ENCODE measurements at places on chromosomes 7 and 10.

GRCh38 chr10:17836942-17837341, 27.8 kb downstream of the MRC1 start:
- DNase-seq, result no peak

DNA sequence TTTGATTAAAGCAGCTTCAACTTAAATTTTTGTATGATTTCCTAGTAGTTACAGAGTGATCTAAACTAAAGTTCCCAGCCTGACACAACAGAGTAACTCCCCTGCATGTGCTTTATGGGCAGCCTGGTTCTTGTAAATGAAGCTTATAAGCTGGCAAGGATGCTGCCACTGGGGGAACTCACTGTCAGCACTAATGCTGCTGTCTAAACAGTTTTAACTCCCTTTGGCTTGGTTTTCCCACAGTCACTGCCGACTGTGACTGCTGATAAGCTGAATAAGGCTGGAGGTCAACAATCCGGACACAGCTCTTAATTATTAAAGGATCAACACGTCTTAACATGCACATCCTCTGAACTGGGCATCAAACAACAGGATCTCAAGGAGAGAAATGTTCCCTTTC, 130.1 kb downstream of the OTUD1 start:
- no peak for DNase-seq

- DNase-seq, result no peak
These were observed 52.1 kb downstream of the SUFU start for GRCh38 chr10:102555781-102556328.

DNA sequence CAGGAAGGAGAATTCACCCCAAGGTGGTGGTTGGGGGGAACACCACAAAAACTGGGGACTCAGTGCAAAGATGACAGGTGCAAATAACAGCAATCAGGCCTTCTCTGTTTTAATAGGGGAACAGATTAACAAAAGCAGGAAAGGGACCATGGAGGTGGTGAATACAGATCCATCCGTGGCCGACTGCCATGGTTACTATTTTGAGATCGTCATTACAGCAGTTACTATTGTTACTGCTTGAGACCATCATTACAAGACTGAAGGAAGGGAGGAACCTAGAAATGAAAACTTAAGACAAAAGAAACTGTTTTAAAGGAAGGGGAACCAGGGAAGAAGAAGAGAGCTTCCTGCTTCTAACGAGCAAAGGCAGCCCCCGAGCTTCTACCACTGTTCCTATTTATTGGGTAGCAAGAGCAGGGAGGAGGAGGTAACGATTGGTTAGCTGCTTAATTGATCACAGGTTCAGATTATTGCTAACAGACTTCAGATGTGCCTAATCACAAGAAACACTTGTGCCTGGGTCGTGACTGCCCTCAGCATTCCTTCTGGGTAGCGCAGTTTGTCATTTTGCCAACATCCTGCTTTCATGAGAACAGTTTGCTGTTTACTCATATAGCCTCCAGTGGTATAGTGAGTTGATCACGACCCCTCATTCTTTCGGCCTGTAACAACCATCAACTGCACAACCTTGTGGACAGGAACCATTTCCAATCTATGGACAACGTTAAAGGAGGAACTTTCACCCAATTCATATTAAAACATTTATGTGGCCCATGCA, 216.3 kb downstream of the CHCHD3 start:
- peak; percentile 8 for DNase-seq

GRCh38 chr7:129574487-129574886, 37.0 kb upstream of the NRF1 start:
- no peak for DNase-seq

- no peak for DNase-seq
These were observed 74.3 kb downstream of the CFAP46 start for GRCh38 chr10:132867801-132868644.

GRCh38 chr7:137696988-137697387, 149.8 kb downstream of the DGKI start:
- no peak for DNase-seq

- no peak for DNase-seq
These were observed 211.5 kb downstream of the DGKB start for GRCh38 chr7:14691034-14691433.

DNA sequence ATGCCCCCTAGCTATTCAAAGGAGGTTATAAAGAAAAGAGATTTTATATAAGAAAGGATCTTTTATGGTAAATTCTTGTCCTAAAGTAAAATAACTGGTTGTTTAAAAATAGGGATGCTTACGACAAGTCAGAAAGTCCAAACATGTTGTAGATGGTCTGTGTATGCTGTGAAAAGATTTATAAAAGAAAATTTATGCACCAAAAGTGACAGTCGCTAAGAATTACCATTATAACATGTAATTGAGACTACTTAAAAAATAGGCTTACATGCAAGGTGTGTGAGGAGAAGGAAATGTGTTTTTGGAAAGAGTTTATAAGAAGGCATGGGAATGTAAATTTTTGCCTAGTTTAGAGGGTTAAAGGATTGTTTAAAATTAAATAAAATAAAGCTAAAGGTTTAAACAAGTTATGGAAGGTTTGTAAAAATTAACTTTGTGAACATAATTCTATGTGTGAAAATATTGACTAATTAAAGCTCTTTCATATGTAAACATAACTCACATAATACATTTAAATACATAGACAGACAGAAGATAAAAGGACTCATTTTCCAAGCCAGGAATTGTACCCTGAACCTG, 118.5 kb downstream of the LYZL1 start:
- DNase-seq, result no peak

GRCh38 chr7:3739983-3740382, 438.9 kb downstream of the SDK1 start:
- DNase-seq, result no peak

DNA sequence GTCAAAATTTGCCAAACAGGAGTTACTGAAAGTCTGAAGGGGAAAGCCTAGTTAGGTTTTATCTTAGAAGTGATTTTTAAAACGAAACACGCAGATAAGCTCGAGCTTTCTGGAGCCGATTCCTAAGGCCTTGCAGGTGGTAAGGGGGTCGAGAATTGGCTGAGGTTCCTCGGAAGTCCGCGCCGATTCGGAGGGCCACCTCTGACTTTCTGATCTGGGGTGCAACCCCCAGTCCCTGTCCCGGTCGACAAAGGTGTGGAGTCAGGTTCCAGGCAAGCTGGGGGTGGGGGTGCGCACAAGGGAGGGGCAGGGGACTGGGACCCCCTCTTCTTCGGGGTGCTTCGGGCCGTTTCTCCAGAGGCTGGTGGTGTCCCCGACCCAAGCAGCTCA, 701 bp upstream of the CUL1 start:
- DNase-seq, result no peak

DNA sequence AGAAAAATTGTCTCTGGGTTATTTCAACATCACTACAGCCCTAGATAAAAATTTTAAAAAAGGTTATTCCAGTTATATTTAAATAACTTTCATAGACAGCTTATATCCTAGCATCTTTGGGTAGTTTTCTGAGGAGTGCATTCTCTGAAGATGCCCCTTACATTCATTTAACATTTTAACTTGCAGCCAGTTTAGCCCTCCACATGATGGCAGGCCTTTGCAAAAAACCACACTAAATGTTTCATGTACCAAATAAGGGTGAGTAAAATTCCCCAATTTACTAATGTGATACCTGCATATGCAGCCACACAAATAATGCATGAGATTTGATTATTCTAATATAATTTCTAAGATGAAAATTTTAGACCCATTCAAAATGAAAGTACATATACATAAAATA, 108.4 kb upstream of the ZWINT start:
- DNase-seq, result no peak

DNA sequence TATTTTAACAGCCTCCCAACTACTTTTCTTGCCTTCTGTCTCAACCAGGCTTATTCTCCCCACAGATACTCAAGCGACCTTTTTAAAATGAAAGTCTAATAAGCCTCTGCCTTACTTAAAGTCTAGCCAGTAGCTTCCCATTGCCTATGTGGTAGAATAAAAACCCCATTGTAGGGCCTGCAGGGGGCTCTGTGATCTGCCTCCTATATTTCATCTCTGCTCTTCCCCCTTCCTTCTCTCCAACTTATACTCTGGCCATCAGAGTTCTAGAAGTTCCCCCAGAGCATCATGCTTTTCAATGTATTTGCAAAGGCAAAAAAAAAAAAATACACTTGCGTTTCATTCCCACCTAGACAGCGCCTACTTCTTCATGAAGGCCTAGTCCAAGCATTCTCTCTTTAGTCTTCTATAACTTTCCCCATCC, 167.7 kb upstream of the ADO start:
- no peak for DNase-seq

DNA sequence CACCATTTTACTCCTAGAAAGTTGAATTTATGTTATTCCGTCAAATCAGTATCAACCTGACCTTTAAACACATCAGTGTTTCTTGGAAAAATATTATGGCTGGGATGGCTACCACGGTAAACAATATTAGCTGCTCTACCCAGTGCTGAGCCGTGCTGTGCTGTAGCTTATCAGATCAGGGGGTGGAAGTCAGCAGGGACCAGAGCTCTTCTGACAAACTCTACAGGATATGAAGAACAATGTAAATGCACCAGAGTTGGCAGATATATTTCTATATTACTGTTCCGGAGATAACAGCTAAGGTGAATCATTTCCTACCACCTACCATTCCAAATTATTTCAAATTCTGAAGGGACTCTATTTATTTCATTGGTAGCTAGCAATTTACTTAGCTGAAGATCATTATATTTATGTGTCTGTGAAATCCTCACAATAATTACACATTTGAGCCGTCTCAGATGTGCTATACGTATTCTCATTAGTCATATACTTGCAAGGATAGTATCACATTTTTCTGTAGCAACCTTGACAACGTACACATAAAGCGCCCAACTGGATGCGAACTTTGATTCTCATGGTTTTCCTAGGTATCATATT, 76.5 kb downstream of the TEX36 start:
- DNase-seq, result no peak

GRCh38 chr10:30052062-30052461, 7.3 kb downstream of the JCAD start:
- DNase-seq, result no peak

GRCh38 chr7:124633740-124634139, 131.9 kb downstream of the GPR37 start:
- no peak for DNase-seq

DNA sequence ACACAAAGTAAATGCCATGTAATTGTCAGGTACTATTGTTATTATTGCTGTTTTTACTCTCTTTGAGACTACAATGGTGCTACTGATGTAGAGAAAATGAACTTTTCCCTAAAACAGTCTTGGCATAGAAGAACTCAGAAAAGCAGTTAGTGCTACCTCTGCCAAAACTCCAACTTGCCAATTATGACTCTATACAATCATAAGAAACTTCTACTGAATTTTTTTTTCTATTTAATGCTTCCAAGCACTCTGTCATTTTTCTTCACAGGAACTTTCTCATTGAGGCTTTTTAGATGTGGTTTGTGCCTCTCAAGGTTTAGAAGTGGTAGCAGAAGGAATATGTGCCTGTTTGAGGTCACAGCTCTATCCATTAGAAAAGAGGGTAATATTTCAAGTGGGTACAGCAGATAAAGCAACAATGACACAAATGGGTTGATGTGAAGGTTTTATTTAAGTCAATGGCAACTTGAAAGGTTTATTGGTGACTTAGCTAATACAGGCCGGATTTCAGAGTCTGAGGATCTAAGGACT, 64.0 kb upstream of the FERD3L start:
- DNase-seq, result no peak

DNA sequence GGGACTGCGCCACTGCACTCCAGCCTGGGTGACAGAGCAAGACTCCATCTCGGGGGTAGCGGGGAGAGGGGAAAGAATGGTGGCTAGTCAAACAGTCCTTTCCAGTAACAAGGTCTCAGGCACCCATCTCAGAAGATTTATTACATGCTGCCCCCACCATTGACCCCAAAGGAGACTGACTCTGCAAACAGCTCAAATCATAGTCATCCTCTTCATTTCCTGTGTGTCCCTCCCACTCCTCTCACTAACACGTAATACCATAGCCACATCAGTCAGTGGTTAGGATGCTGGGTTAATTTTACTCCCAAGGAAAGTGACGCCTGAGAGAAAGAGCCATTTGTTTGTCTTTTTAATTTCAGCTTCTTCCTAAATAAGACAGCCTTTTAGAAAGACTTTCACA, 56.6 kb upstream of the BET1 start:
- peak; percentile 55 for DNase-seq

- DNase-seq, result no peak
These were observed 41.6 kb downstream of the ANXA8 start for GRCh38 chr10:47442351-47442750.

DNA sequence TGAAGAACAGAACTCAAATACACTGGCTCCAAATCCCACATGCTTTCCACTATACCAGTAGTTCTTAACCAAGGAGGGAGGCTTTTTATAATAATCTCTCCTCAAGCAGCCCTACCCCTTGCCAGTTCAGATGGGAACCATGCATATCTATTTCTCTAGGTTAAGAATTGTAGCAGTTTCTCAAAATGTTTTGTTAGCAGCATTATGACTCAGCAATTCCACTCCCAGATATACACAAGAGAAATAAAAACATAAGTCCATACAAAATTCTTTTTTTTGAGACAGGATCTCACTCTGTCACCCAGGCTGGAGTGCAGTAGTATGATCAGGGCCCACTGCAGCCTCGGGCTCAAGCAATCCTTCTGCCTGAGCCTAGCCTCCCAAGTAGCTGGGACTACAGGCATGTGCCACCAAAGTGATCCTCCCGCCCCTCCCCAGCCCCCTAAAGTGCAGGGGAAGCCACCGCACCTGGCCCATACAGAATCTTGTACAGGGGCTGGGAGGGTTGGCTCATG, 18.1 kb downstream of the YWHAG start:
- DNase-seq, result no peak

DNA sequence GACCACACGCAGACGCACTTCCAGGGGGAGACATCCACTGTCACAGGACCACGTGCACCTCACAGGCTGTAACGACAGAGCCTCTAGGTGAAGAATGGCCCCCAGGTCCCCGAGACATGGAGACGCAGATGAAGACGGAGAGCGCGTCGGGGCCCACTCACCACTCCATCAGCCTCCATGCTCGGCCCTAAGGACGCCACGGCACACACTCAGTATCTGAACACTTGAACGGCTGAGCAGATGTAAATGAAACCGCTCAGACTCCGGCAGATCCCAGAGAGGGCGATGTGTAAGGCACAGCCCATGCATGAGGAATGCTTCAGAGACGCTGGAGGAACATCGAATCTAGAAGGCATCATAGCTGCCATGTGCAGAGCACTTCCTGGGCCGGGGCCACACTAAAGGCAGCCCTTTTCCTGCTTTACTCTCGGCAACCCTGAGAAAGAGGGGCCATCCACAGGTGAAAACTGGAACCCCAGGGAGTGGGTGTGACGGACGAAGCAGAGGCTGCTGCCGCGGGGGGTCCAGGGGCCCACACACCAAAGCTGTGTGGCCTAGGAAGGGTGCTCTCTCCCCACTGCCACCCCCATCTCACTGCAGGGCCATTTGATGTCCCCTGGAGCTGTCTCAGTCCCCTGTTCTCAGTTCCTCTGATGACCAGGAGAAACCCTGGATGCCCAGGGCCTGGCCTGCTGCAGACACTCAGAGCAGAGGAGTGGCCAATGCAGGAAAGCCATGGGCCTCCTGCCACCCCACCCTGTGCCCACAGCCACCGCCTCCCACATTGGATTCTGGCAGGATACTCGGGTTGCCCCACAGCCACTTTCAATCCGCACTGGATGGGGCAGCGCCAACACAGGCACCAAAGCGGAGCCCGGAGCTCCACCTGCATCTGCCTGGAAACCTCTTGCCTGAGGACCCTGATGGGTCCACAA, 253.8 kb downstream of the MAD1L1 start:
- DNase-seq, result no peak
